Left ventricle myocardium superior (tissue), 1 donor: ENCODE measurements at places on chromosomes 7 and 10.
A peak's percentile ranks its signal among the peaks of the same experiment; 100 is the strongest.

GRCh38 chr7:28269700-28270361, 89.2 kb upstream of the JAZF1 start:
- DNase-seq: no peak

DNA sequence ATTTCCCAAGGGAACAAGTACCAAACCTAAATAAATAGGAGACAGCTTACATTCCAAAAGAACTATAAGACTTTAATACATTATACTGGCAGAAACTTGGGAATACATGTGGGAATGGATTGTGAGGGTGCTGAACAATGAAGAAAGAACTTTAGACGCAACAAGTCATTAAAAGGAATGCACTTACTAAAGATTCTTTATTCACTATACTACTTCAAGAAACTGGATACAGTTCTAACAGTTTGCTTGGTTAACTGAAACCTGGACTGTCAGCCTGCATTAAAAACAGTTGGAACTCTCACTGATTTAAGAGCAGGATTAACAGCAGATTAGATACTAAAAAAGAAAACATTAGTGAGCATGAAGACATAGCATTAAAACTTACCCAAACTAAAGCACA, 12.0 kb downstream of the CACUL1 start:
- no peak for DNase-seq

GRCh38 chr10:11824376-11824775, 1.2 kb downstream of the PROSER2 start:
- no peak for DNase-seq

DNA sequence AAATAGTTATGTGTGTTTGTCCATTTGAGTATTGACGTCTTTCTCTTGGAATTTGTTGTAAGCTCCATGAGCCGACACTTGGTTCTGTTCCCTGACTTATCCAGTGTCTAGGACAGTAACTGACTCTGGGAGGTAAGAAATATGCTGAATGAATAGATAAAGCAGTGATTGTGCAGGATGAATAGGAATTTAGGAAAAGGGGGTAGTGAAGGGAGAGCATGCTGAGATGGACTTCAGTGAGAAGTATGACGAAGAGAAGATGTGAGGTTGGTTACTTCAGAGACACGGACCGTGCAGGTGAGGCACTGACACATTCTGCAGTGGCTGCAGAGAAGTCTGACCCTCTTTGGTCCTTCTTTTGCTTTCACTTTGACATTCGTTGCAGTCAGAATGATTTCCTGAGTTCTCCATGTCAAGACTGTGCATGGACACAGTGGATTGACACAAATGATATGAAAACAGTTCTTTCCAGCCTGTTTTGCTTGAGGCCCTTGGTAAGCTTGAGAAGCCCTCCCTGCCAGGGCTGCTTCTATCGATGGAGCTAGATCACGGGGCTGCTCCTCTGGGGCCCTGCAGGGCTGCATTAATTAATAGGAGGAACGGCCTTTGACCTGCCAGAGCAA, 261.5 kb upstream of the SORCS1 start:
- DNase-seq: no peak

- DNase-seq: no peak
Measured at GRCh38 chr7:97145068-97145467, 27.6 kb downstream of the SDHAF3 start.

GRCh38 chr7:150351587-150352194, 10.3 kb upstream of the RARRES2 start:
- no peak for DNase-seq

- DNase-seq: no peak
Measured at GRCh38 chr10:3828404-3829155, 43.6 kb upstream of the KLF6 start.

GRCh38 chr10:3782451-3783315, 2.3 kb downstream of the KLF6 start:
- peak; percentile 53 for DNase-seq
